Activated B cell treated with CpG ODN at 0.5 μM for 24 hours (primary cell): ENCODE measurements at places on chromosomes 2 and 18. TPM values are rescaled to one million over a fixed set of nuclear protein-coding genes. Genes with fewer than 3 reads are reported as not detected.

DNA sequence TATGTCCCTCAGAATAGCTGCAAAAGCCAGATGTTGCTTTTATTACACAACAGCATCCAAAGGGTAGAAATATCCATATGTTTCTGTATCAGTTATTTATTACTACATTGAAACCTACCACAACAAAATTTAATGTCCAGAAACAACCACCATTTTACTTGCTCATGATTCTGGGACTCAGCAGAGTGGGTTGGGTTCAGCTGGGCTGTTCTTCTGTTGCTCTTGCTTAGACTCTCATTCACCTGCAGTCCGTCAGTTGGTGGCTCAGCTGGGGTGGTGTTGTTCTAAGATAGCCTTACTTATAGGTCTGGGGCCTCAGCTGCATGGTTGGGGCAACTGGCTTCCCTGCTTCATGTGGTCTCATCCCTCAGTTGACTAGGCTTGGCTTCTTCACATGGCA is 21.7 kb downstream of the AQP4 start:
- no peak for DNase-seq
- no peak overlapping the region for H3K27ac ChIP-seq
- H3K4me1 ChIP-seq = no peaks in the 10 kb centered on the region
- H3K4me3 ChIP-seq = no peak overlapping the region

GRCh38 chr18:74597034-74597661 is 522 bp upstream of the ZNF407 start:
- H3K4me1 ChIP-seq = peaks cover 50% of the 10 kb centered on the region
- H3K27me3 ChIP-seq = no peaks in the 10 kb centered on the region
- peaks cover 43% of the 10 kb centered on the region for H3K36me3 ChIP-seq

DNA sequence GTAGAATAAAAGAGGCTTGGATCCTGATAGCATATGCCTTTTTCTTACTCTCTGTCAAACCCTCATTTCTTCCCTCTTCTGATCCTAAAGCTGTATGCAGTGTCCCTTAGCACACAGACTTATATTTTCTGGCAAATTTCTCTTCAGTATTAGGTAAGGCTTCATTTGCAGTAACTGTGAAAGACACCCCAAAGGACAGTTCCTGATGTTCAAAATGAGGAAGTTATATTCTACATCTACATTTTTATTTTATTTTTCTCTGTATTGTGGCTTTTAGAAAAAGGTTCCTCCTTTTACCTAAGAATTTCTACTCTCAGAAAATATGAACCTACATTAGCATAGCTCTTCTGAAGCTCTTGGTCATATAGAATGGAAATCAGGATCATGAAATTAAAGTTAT is 261.7 kb downstream of the PDE11A start:
- H3K36me3 ChIP-seq = no peaks in the 10 kb centered on the region
- no peak overlapping the region for H3K4me3 ChIP-seq
- H3K4me1 ChIP-seq = no peaks in the 10 kb centered on the region
- no peaks in the 10 kb centered on the region for H3K27me3 ChIP-seq
- no peak overlapping the region for H3K27ac ChIP-seq
- no peak for DNase-seq

- no peak overlapping the region for H3K27ac ChIP-seq
- H3K36me3 ChIP-seq = no peaks in the 10 kb centered on the region
- DNase-seq = no peak
- peaks cover 7% of the 10 kb centered on the region for H3K27me3 ChIP-seq
- no peaks in the 10 kb centered on the region for H3K4me1 ChIP-seq
These were observed 89.0 kb downstream of the MARCHF4 start for GRCh38 chr2:216283038-216283900.

GRCh38 chr18:3256693-3257626 is 5.0 kb upstream of the MYL12B start:
- peaks cover 83% of the 10 kb centered on the region for H3K4me1 ChIP-seq
- H3K27ac ChIP-seq = peak overlapping the region; percentile 86
- DNase-seq = no peak
- peak overlapping the region; percentile 57 for H3K4me3 ChIP-seq
- H3K36me3 ChIP-seq = peaks cover 68% of the 10 kb centered on the region
- H3K27me3 ChIP-seq = no peaks in the 10 kb centered on the region

- no peak overlapping the region for H3K4me3 ChIP-seq
- H3K27me3 ChIP-seq = no peaks in the 10 kb centered on the region
- no peak overlapping the region for H3K27ac ChIP-seq
- H3K4me1 ChIP-seq = peaks cover 2% of the 10 kb centered on the region
- DNase-seq = no peak
- H3K36me3 ChIP-seq = peaks cover 26% of the 10 kb centered on the region
These were observed 115.3 kb upstream of the RIOK3 start for GRCh38 chr18:23337599-23338444.

DNA sequence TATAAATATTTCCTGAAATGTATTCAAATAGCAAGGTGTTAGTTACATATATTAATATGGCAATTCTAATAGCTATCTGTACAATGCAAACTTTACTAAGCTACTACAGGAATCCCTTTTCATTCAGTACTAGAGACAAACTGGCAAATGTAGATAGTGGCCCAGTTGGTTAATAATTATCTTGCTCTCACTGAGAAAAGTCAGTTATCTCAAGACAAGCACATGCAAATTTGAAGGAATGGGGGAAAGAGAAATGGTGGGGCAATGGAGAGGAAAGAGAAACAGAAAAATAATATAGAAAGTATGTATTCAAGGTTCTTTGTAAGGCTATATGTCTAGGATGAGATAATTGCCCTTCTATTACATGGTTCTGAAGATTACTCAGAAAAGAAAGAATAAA is 280.0 kb downstream of the FIGN start:
- no peak overlapping the region for H3K4me3 ChIP-seq
- H3K27ac ChIP-seq = no peak overlapping the region
- no peaks in the 10 kb centered on the region for H3K27me3 ChIP-seq
- H3K36me3 ChIP-seq = no peaks in the 10 kb centered on the region
- H3K4me1 ChIP-seq = no peaks in the 10 kb centered on the region

DNA sequence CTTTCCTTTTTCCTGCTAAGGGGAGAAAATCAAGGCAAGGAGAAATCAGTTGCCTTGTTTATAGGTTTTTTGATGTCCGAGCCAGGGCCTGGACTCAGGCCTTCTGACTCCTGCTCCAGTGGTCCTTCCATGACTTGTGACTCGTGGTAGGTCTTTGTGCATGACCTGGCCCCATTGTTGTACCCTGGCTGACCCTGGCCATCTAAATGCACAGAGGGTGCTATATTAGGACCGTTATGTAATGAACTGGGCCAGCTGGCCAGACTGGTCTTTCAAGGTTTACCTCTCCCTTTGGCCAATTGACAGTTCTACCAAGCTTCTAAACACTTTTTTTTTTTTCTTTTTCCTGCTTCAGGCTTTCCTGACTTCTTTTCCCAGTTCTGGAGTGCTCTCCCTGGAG is 81.1 kb downstream of the SETBP1 start:
- no peaks in the 10 kb centered on the region for H3K27me3 ChIP-seq
- DNase-seq = no peak
- peaks cover 17% of the 10 kb centered on the region for H3K36me3 ChIP-seq
- H3K27ac ChIP-seq = peak overlapping the region; percentile 91

GRCh38 chr2:15957881-15958713 is 17.7 kb downstream of the MYCN start:
- no peaks in the 10 kb centered on the region for H3K4me1 ChIP-seq
- no peak overlapping the region for H3K27ac ChIP-seq
- no peak for DNase-seq
- H3K36me3 ChIP-seq = no peaks in the 10 kb centered on the region

- H3K27me3 ChIP-seq = no peaks in the 10 kb centered on the region
- peaks cover 17% of the 10 kb centered on the region for H3K36me3 ChIP-seq
- no peak for DNase-seq
- peak overlapping the region; percentile 98 for H3K4me3 ChIP-seq
- peak overlapping the region; percentile 93 for H3K27ac ChIP-seq
These were observed 481 bp downstream of the SLC30A6 start for GRCh38 chr2:32166115-32166574.

- H3K27me3 ChIP-seq = no peaks in the 10 kb centered on the region
- no peak for DNase-seq
- peaks cover 74% of the 10 kb centered on the region for H3K4me1 ChIP-seq
- H3K27ac ChIP-seq = no peak overlapping the region
These were observed 168.0 kb upstream of the ALKAL2 start for GRCh38 chr2:455913-456312.

GRCh38 chr2:105404736-105405135 is 5.9 kb upstream of the FHL2 start:
- H3K36me3 ChIP-seq = no peaks in the 10 kb centered on the region
- no peak overlapping the region for H3K27ac ChIP-seq
- DNase-seq = no peak
- H3K27me3 ChIP-seq = peaks cover 38% of the 10 kb centered on the region
- H3K4me3 ChIP-seq = no peak overlapping the region
- H3K4me1 ChIP-seq = no peaks in the 10 kb centered on the region

- no peak for DNase-seq
- no peaks in the 10 kb centered on the region for H3K36me3 ChIP-seq
- no peaks in the 10 kb centered on the region for H3K4me1 ChIP-seq
- H3K27me3 ChIP-seq = peaks cover 4% of the 10 kb centered on the region
These were observed 480.6 kb upstream of the HS6ST1 start for GRCh38 chr2:128799284-128799552.

- H3K27ac ChIP-seq = no peak overlapping the region
- DNase-seq = no peak
- no peaks in the 10 kb centered on the region for H3K36me3 ChIP-seq
- H3K4me1 ChIP-seq = no peaks in the 10 kb centered on the region
These were observed 359.1 kb downstream of the MEIS1 start for GRCh38 chr2:66794070-66794469.

DNA sequence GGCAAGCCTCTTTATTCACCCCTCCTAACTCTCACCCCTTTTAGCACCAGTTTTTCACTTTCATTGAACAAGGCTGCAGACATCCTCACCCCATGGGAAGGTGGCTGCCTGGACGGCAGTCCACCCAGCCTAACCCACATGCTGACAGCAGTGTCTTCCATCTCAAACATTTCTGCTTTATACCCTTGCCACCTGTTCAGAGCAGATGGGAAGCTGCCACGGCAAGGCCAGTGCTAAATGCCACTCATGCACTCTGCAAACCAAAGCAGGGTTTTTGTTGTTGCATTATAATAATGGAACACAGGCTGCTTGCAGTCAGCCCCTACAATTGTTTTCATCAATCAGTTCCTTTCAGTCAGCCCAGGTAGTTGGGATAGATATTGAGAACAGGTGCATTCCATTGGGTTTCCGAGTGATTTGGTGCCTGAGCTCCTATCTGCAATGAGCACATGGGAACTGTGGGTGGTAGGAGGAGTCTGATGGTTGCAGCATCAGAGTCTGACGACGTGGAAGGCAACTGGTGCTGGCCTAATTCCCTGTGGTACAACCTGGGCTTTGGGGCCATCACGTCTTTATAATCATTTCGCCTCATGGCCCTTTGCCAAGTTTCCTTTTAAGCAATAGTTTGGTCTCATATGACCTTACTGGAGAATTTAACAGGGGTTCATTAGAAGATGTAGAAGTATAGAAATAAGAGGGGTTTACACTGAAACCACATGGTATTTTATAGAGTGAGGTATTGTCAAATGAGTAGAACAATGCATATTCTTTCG is 252.5 kb upstream of the SP5 start:
- no peaks in the 10 kb centered on the region for H3K36me3 ChIP-seq
- no peaks in the 10 kb centered on the region for H3K4me1 ChIP-seq
- no peak for DNase-seq

GRCh38 chr18:38747153-38747552 is 1181.6 kb upstream of the CELF4 start:
- H3K27ac ChIP-seq = no peak overlapping the region
- H3K4me3 ChIP-seq = no peak overlapping the region
- H3K4me1 ChIP-seq = no peaks in the 10 kb centered on the region
- no peaks in the 10 kb centered on the region for H3K36me3 ChIP-seq

DNA sequence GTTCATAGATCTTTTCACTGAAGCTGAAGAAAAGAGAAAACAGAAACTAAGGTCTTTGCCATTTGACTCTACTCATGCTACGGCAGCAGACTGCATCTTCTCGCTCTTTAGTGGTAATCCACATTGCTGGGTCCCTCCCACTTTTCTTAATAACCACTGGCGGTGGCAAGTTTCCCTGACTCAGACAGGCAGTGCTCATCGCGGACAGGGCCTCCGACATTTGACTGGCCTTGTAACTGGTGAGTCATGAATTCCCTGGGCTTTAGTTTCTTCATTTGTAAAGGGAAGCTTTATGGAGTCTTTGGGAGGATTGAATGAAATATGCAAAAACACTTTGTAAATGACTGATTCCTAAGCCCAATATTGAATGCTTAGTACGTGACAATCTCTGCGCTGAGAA is 238.2 kb upstream of the RBBP8 start:
- peaks cover 3% of the 10 kb centered on the region for H3K27me3 ChIP-seq
- H3K27ac ChIP-seq = no peak overlapping the region
- DNase-seq = no peak
- no peaks in the 10 kb centered on the region for H3K4me1 ChIP-seq

HOXD10 gene
- total RNA-seq = not detected in 2 replicates

FAM210A gene
- 12.6 and 13.9 TPM in 2 replicates for total RNA-seq

MEP1B gene
- total RNA-seq = 0.09 TPM in 1 of 2 replicates, not detected in the other

DCDC2C gene
- not detected in 2 replicates for total RNA-seq

CRYGC gene
- not detected in 2 replicates for total RNA-seq

CTAGE1 gene
- not detected in 2 replicates for total RNA-seq

SGPP2 gene
- 12.4 and 12.7 TPM in 2 replicates for total RNA-seq
